Skin of body (tissue), 3 donors: ENCODE measurements at places on chromosomes 12 and 14.

DNA sequence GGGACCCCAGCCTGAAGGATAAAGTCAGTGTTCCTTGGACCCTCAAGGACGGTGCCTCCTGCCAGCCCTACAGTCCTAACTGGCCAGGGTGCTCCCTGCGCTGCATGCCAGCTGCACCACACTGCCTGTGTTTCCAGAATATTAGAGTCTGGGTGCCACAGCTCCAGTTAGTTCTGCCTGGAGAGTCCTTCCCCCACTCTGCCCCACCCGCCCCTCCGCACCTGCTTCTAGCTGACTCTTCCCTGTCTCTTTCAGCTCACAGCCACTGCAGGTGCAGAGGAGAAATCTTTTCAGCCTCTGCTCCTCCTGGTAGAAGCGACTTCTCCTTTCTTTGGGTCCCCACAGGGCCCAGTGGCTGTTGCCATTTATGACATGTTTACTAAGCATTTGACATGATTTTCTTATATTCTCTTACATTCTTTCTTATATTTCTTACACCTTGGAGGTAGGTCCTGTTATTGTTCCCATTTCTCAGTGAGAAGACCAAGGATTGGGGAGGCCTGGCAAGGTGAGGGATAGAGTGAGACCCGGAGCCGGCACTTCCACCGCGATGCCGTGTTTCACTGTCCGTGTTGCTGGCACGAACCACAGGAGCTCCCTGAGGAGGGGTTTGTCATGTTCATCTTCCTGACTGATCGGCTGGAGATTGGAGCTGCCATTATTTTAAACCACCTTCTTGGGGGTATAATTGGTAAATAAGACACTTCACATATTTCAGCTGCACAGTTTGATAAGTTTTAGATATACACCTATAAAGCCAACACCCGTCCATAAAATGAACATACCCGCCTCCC is 29.4 kb downstream of the SYNE3 start:
- DNase-seq = no peak

DNA sequence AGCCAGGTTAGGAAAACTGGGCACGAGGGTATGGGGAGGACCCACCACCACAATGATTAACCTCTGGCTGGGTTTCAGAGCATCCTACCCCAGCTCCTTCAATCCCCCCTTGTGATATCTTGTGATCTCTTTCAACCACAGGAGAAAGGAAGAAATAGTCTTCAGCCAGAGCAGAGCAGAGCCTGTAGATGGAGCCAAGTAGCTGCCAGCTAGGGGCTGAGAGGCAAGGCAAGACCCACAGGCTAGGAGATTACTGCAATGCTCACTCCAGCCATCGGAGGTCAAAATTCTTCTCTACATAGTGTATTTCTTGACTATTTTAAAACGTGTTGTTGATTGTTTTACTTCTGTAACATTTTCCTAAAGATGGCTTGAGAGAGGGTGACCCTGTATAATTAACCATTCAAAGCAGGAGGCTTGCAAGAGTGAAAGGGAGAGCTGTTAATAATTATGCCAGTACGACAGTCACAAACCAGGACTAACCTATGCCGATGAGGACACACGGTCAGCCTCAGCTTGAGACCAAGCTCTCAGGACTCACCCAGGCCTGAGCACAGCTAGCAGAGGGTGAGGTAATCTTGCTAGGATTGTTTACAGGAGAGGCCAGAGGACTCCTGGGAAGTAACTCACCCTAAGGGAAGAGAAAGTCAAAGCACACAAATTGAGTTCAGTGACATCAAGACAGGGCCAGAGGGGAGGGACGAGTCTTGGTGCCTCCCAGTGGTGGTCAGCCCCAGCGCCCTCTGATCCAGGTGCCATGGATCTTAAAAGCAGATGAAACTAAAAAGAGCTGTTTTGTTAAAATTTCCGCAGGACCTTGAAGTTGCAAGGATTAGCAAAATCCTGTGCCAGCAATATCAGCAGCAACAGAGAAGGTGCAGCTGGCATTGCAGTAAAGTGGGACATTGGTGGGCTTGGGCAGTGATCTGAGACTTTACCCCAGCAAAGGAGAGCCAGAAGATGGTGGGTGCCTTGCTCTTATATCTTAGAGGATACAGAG is 29.8 kb upstream of the CDKN3 start:
- no peak for DNase-seq

- no peak for DNase-seq
Measured at GRCh38 chr12:39846304-39846703, 226.7 kb upstream of the ABCD2 start.

DNA sequence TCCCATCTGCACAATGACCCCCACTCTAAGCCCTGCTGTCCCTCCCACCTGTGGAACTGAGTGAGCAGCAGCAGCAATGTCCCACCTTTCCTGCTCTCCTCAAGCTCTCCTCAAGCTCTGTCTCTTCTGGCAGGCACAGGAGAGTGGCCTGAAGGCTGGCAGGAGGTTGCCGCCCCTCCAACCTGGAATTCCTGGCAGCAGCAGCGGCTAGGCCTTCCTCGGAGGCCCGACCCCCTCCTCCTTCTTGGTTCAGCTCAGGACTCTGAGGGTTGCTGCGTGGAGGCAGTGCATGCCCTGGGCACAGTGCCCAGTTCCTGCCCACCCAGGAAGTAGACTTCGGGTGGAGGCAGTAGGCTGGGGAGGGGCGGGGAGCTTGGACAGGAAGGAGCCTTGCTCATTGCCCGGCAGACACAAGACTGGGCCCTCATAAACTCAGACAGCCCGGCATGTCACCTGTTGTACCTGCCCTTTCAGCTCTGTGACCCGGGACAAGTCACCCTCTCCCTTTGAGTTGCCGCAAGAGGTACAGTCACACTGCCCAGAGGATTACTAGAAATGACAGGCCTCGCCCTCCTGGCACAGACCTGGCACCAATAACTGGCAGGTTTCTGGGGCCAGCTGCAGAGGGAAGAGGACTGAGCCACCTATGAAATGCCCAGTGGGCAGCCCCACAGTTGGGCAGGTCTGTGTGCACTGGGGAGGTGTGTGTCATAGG is 2.1 kb upstream of the SERPINA1 start:
- no peak for DNase-seq

- no peak for DNase-seq
Measured at GRCh38 chr14:93023802-93024434, 91.8 kb downstream of the ITPK1 start.

DNA sequence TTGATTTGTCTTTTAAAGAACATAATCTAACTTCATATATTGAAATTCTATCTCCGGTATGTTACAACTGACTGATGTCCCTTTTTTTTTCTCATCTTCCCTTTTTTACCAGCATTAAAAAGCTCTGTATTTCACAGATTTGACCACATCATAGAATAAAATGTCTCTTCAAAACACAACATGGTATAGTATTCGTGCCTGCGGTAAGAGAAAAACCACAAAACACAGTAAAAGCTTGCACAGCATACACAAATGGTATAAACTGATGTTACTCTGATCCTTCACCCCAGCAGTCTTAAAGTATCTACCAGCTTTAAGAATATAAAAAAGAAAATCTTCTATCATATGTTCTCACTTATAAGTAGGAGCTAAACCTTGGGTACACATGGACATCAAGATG is 83.4 kb downstream of the HECTD1 start:
- no peak for DNase-seq

DNA sequence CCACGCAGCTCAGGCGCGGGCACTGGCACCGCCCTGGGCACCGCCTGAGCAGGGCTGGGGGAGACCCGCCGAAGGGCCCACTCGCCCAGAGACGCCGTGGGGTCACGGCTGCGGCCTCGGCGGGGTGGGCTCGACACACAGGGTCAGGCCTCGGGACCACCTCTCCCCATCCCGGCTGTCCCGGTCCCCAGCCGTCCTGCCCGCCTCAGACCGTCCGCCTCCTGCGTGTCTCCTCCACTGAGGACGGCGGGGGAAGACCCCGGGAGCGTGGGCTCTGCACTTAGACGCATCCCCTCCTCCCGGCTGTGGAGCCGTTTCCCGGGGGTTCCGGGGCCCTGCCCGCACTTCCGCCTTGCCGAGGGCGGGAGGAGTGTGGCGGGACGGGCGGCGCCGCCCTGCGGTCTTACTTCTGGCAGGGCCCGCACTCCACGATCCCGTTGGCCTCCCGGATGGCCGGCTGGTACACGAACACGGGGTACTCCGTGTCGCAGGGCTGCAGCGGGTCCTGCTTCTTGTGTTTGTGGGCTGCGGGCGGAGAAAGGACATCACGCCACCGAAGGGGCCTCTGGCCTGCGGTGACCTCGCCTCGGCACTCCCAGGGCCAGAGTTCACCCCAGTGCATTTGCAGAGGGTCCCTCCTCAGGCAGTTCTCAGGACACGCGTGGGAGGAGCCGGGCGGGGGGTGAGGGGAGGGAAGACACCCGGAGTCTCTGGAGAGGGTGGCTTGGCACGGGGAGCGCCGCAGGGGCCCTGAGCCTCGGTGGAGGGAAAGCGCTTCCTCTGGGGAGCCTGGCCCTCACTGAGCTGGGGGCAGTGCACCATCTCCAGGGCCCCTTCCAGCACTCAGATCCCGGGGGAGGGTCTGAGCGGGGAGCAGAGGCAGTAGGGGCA is 23.1 kb upstream of the LRTM2 start:
- peak; percentile 25 for DNase-seq
